ENCODE measurements at places on chromosomes 3 and 15.

DNA sequence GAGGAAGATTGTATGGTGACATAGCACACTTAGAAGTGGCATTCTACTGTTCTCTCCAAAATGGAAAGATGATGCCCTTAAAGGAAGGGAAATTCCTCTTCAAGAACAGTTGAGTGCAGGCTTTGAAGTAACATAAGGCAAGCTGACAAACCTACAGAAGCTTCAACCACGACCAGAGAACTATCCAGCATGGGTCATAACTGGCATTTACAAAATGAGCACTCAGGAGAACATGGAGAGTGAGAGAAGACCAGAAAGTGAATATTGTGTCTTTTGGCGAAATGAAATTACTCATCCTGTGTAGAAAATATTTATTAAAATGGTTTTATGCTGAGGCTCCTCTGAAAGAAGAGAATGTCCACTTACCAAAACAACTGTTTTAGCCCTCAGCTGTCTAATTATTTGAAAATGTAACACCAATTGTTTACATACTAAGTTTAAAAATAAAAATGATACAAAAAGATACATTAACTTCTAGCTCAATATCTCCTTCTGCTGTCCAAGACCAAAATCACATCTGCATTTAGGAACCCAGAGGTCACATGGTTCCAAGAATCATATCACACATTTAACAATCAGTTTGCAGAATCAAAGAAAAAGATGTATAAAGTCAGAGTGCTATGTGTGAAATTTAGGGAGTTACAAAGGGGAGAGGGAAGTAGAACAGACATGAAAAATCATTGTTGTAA is 216.9 kb downstream of the ATP8B4 start:
- no peak for DNase-seq

- no peak for DNase-seq
Observed at GRCh38 chr15:68378595-68378994, 53.4 kb downstream of the ITGA11 start.

GRCh38 chr3:160540551-160540950 is 24.8 kb downstream of the KPNA4 start:
- DNase-seq: no peak

- DNase-seq: no peak
Observed at GRCh38 chr15:90059208-90059985, 42.9 kb downstream of the IDH2 start.

DNA sequence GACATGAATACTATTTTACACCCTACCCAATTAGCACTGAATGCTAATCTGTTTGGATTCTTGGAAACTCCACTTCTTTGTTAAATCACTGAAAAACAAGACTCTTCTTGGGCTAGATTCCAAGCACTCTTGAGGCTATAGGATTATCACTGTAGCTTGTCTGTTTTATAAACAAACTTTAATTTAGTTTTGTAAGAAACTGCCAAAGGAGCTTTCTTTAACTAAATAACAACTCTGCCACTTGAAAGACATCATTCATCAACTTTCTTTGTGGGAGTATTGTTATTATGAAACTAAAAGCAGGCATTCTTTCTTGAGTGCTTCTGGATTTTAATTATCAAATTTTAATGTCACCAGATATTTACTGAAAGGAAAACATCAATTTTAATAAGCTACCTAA is 24.1 kb downstream of the CBLB start:
- no peak for DNase-seq

- no peak for DNase-seq
Observed at GRCh38 chr3:186612721-186613636, at the start of gene AHSG. Gene AHSG, plus strand, starts transcription at chr3:186613060. Its CDS starts 82 bp downstream, at chr3:186613142.

GRCh38 chr15:37015035-37015434 is 85.3 kb downstream of the MEIS2 start:
- no peak for DNase-seq

- DNase-seq: no peak
Observed at GRCh38 chr3:48413086-48413485, 16.8 kb downstream of the PLXNB1 start.

- DNase-seq: no peak
Observed at GRCh38 chr3:38580450-38581382, 68.8 kb downstream of the SCN5A start.

GRCh38 chr3:12793701-12794100 is 2.8 kb upstream of the CAND2 start:
- DNase-seq: no peak

DNA sequence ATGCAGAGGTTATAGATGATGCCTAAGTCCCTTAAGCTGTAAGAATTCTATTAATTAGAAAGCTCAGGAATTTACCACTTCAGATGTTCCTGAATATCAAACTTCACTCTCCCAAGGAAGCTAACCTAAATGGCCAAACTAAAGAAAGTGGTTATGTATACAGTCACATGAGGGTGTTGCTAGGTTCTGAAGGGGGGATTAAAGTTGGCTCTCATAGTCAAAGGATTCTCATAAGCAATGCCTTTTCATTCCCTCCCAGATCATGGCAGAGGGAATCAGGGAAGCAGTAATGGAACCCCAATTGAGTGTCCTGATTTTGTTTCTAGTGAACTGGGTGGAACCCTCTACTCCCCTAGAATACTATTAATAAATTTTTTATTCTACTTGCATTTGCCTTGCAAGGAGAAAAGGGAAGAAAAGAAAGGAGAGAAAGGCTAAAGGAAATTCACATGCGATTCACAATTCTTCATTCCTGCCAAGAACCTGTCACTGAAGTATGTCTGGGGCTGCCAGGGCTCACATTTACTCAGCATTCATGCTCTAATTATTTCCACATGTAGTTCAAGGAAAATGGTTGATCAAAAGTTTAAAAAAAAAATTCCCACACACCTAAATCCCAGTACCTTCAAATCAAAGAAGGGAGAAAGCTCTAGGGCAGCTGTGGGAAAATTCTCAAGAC is 25.1 kb downstream of the FSTL1 start:
- peak; percentile 74 for DNase-seq

DNA sequence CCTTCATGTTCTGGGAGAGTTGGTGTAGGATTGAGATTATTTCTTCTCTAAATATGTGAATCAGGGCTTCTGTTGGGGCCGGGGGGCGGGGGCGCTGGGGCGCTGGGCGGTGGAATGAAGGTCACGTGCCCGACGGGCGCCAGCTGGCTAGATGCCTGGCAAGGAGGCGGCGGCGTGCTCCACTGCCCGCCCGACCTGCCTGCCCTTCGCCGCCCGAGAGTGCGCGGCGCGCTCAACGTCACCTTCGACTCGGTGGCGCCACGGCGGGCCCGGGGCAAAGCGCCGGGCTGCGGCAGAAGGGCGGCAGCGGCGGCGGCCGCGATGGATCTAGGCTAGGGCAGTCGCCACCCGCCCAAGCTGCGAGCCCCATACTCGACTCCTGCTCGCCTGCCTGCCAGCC is 47.0 kb upstream of the LHFPL4 start:
- DNase-seq: no peak

- no peak for DNase-seq
Observed at GRCh38 chr15:91289324-91289723, 189.3 kb downstream of the SV2B start.

DNA sequence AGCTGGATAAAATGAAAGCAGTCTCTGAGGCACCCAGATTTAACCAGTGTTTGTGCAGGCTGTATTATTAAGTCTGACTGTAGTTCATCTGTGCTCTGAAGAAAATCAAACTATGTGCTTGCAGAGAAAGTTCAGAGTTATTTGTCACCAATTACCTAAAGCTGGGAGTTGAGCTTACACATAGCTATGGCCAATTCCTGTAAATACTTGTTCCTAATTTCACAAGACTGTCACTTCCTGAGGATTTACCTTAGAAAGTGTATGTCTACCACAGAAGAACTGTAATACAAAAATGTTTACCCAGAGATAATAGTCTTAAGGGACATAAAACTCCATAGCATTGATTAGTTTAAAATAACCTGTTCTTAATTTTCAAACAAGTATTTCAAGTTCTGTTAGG is 628.4 kb upstream of the TGFBR2 start:
- no peak for DNase-seq

All from GM04503 (cell line).